Activated T-helper 1 cell treated with Interleukin-2 at 50 U/mL for 16 hours (primary cell): ENCODE measurements at places on chromosomes 1 and 21.

- no peak for DNase-seq
These were observed 2.2 kb downstream of the SLC19A1 start for GRCh38 chr21:45539796-45540600.

- no peak for DNase-seq
These were observed 10.9 kb downstream of the TCEANC2 start for GRCh38 chr1:54064299-54064698.

DNA sequence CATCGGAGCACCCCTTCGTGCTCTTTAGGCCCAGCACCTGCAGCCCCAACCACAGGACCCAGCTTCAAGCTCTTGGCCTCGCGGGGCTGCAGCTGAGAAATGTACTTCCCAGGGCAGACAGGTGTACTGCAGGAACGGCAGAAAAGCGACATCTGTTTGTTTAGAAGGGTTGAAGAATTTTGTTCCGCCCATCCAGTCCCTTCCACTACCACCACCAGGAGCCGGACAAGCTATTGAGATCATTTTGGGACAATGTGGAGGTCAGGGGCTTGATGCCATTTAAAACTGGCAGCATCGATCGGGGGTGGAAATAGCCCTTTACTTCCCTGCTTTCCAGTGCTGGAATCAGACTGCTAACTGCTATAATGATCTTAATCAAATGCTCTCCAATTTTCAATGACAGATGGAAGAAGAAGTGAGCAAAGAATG, 1.7 kb downstream of the SERTAD4 start:
- DNase-seq = no peak

- DNase-seq = no peak
These were observed 39.7 kb downstream of the UBE2U start for GRCh38 chr1:64242895-64243756.

DNA sequence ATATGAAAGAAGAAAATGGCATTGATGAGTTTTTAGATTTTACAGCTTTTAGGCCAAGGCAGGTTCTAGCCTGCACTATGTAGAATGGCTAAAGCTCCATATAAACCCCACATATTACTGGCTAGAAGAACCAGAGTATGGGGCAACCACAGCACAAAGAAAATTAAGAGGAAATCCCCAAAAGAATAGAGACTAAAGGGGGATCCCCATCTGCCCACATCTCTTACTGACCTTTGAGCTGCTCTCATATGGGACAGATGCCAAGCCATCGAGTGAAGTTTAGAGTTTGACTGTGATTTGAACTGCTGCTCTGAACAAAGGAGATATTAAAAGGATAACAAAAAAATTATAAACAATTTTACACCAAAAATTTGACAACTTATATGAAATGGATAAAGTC, 102.2 kb upstream of the HAO2 start:
- no peak for DNase-seq

DNA sequence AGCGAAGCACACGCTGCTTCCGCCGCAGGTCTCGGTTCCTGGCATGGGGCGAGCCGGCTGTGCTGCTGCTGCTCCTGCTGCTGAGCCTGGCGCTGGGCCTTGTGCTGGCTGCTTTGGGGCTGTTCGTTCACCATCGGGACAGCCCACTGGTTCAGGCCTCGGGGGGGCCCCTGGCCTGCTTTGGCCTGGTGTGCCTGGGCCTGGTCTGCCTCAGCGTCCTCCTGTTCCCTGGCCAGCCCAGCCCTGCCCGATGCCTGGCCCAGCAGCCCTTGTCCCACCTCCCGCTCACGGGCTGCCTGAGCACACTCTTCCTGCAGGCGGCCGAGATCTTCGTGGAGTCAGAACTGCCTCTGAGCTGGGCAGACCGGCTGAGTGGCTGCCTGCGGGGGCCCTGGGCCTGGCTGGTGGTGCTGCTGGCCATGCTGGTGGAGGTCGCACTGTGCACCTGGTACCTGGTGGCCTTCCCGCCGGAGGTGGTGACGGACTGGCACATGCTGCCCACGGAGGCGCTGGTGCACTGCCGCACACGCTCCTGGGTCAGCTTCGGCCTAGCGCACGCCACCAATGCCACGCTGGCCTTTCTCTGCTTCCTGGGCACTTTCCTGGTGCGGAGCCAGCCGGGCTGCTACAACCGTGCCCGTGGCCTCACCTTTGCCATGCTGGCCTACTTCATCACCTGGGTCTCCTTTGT, 2.6 kb downstream of the TAS1R3 start:
- no peak for DNase-seq

DNA sequence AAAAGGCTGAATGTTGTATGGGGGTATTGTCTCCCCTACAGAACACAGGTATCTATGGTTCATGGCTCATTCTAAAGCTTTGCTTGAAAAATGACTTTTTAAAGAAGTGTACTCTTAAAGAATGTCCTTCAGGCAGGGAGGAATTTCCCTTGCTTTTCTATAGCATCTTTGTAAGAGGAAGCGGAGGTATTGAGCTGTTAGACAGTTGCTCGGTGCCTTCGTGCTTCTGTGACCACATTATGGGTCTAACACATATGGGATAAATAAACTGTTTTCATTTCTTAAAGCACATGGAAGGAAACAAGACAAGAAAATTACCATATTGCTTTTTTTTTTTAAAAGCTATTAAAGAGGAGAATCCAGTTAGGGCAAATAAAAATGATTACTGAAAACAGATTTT, 182.9 kb downstream of the NTNG1 start:
- DNase-seq = no peak

DNA sequence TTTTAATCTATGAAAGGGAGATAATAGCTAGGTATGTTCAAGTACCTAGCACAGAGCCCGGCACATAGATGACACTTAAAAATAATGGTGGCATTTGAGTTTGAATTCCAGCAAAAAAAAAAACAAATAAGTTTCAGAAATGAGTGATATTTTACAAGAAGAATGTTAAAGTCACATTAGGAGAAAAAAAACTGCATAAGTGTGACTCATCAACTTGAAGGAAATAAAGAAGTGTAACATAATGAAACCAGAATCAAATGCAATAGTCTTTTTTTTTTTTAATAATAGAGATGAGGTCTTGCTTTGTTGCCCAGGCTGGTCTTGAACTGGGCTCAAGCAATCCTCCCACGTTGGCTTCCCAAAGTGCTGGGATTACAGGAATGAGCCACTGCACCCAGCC, 17.1 kb downstream of the DNASE2B start:
- no peak for DNase-seq

GRCh38 chr1:192600275-192600674, 24.7 kb downstream of the RGS1 start:
- no peak for DNase-seq

DNA sequence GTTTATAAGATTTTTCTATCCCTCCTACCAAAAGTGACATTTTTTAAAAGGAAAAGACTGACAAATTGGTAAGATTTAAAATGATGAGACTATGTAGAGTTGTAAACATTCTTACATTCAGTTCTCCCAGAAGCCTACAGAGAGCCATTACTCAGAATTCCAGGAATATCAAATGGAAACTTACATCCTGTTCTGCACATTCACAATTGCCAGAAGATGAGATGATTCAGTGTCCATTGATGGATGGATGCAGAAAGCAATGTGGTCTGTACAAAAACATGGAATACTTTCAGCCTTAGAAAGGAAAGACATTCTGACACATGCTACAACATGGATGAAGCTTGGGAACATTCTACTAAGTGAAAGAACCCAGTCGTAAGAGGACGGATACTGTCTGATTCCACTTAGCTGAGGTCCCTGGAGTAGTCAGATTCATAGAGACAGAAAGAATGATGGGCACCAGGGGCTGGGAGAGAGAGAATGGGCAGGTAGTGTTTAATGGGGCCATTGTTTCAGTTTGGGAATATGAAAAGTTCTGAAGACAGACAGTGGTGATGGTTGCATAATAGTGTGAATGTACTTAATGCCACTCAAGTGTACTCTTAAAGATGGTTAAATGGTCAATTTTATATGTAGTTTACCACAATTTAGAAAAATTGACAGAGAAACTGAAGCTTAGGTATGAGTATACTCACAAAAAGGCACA, 16.6 kb downstream of the MX1 start:
- DNase-seq = no peak

DNA sequence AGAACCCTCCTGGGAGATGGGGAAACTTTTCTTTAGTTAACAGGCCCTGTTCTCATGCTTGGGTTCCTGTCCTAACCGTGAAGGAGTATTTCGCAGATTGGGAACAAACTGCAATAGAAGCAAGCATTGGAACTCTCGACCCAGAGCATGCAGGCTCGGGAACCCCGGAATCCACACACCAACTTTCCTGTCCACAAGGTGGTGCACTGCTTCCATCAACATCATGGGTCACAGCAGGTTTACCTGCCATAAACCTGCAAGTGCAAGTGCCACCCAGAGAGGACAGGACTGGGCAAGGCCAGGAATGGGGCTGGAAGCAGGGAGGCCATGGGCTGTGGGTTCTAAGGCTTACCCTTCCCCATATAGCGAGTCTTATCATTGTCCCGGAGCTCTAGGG, 6.9 kb downstream of the ENO1 start:
- no peak for DNase-seq

GRCh38 chr1:3838788-3839187, 18.2 kb downstream of the CEP104 start:
- no peak for DNase-seq

DNA sequence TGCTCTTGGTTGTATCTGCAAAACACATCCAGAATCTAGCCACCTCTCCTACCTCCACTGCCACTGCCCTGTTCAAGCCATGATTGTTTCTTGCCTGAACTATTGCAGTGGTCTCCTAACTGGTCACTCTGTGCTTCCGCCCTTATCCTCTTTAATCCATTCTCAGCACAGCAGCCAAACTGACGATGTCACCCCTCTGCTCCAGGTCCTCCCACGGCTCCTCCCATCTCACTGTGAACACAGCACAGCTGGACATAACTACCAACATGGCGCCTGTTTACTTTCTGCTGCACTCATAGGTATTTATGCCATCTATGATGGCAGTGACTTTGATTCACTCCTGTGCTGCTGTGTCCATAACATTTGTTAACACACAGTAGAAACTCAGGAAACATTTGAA, 406.7 kb downstream of the DISC1 start:
- no peak for DNase-seq

DNA sequence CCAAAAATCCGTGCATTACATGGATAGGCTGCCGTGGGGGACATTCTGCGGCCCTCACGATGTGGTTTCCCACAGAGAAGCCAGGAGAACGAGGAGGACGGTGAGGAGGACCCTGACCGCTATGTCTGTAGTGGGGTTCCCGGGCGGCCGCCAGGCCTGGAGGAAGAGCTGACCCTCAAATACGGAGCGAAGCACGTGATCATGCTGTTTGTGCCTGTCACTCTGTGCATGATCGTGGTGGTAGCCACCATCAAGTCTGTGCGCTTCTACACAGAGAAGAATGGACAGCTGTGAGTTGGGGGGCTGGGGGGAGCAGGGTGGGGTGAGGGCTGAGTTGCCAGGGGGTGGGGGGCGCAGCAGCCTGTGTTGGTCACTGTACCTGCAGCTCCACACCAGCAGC, 13.2 kb downstream of the PSEN2 start:
- DNase-seq = no peak

- no peak for DNase-seq
These were observed 60.0 kb downstream of the LRIG2 start for GRCh38 chr1:113133038-113133437.

GRCh38 chr1:88801575-88802208, 89.7 kb downstream of the GTF2B start:
- no peak for DNase-seq

GRCh38 chr21:39430457-39430856, 15.1 kb downstream of the LCA5L start:
- DNase-seq = no peak

DNA sequence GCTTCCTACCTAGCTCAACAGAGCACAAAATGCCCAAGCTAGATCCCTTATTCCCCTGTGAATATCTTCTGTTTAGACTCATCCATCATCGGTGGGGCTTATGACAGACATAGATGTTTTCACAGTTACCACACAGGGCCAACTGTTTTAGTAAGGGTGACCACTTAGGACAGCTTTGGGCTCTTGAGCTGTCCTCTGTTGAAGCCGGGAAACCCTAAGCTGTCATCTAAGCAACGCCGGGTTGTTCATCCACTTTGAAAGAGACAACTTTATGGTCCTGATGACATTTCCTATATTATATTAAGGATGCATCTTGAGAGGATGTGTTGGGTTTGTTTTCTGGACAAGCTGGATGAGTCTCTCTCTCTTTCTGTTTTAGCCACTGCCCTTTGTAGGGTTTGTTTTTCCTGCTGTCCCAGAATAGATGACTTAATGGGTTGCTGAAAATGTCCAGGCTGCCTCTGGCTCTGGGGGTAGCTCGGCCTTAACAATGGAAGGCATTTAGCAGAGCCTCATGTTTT, 110.5 kb upstream of the UBE2U start:
- DNase-seq = no peak

DNA sequence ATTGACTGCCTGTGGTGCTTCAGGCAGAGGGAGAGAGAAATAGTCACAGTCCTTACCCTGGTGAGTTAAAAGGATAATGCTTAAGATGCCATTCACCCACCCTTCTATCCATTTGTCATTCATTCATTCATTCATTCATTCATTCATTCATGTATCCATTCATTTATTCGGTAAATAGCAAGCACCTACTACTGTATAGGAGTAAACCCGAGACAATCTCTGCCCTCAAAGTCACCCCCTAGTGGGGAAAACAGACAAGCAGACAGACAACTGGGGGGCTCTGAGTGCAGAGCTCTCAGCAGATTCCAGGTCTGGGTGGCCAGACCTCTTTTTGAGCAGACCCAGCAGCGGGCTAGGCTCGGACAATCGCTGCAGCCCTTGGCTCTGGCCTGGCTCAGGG, 14.1 kb upstream of the ACTL8 start:
- DNase-seq = no peak

DNA sequence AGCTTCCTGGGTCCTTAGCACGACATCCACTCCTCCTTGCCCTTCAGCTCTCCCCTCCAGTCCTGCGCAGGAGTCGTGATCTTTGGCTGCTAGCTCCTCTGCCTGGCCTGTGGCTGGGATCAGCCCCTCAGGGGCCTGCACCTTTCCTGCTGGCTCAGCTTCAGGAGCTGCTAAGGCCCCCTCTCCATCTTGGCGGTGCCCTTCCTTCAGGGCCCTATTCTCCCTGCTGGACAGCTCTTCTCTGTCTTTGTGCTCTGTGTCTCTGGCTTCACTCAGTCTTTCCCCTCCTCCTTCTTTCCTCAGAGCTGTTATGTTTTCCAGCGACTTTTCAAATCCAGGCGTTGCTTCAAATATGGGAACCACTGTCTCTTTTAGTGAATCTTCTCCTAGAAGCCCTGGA, 59.5 kb upstream of the LRRC53 start:
- DNase-seq = no peak

GRCh38 chr1:5991381-5992025, 722 bp downstream of the NPHP4 start:
- DNase-seq = peak; percentile 14

- DNase-seq = no peak
These were observed 1.5 kb downstream of the RPL22 start for GRCh38 chr1:6197746-6198427.
